ENCODE measurements at places on chromosomes 12 and 14.

- no peak for DNase-seq
Measured at GRCh38 chr14:55382483-55382882, 29.1 kb downstream of the ATG14 start.

GRCh38 chr12:28222081-28222700 is 31.9 kb downstream of the CCDC91 start:
- no peak for DNase-seq

DNA sequence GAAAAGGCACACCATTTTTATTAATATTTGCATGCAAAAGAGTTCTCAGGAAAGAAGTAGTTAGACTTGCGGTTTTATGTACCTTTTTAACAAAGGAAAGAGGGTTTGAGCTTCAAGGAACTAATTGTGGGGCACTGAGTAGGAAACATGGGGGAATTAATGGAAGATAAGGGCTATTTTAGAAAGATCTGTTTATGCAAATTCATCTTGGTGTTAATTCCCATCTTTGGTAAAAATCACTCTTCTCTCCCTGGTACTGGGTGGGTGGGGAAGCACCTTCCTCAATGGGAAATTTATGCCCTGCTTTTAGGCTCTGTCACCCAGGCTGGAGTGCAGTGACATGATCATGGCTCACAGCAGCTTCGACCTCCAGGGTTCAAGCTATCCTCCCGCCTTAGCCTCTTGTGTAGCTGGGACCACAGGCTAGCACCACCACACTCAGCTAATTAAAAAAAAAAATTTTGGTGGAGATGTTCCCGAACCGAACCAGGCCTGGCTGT is 30.1 kb upstream of the RESF1 start:
- DNase-seq, result no peak

- no peak for DNase-seq
Measured at GRCh38 chr12:83015390-83016217, 328.9 kb downstream of the TMTC2 start.

GRCh38 chr12:10455766-10456165 is 2.6 kb upstream of the KLRC1 start:
- no peak for DNase-seq

GRCh38 chr12:50778663-50779590 is 15.0 kb downstream of the ATF1 start:
- no peak for DNase-seq

DNA sequence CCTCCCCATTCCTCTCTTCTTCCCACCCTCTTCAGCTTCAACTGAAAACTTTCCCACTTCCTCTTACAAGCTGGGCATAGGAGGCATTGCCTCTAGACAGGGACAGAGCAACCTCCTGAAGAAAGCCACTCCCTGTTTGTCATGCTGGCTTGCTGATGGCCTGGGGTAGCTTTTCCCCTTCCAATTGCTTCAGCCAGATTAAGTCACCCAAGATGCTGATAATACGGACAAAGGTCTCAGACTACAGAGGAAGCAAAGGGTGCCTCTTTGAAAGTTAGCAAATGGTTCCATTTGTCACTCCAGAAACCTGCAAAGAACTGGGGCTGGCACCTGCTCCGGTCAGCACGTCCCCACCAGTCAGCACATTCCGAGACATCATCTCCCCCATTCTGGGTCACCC is 6.0 kb downstream of the KRT2 start:
- DNase-seq, result no peak

- no peak for DNase-seq
Measured at GRCh38 chr14:40447017-40447416, 1014.8 kb upstream of the FBXO33 start.

DNA sequence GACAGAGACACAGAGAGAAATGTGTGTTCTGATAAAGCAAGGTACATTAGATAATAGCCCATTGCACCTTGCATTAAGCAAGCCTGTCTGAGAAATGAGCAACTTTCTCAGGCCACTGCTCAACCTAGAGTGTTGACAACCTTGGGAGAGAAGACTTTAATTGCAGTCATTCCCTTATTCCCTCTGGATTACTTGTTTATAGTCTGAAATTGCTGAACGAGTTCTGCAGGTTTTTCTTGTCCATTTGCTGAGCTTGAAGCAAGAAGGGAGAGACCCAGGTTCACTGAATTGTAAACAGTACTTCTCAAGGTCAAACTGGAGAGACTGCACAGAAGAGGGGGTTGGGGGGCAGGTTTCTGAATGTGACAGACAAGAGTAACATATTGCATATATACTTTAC is 159.4 kb upstream of the PLEKHG7 start:
- no peak for DNase-seq

DNA sequence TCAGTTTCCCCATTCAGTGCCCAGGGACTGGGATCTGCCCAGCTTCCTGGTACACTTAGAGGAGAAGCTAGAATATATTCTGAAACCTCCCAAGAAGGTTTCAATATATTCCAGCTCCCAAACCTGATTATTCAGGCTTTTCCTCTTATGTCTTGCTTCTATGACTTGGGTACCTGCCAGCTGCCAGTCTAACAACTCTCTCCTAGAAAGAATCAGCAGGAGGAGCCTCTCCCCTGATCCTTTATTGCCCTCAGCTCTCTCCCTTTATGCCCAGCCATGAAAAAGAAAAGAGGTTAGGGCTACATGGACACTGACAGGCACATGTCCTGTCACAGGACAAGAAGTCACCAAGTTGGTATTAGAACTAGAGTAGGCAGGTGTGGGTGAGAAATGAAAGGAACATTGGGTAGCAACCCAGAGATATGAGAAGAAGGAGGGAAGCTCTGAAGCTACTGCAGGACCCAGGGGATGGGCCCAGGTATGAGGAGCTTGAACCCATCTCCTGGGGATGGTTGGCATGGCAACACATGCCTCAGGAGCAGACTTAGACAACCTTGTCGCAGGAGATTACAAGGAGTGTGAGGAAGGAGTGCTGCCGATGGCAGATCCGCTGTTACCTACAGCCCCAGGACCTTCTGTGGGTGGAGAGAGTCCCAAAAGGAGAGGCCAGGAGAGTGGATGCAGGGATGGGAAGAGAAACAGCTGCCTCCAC is 2.0 kb upstream of the CACNB3 start:
- no peak for DNase-seq

GRCh38 chr14:59360923-59361794 is 104.0 kb downstream of the GPR135 start:
- no peak for DNase-seq

- DNase-seq, result no peak
Measured at GRCh38 chr14:30940886-30941285, 66.5 kb downstream of the COCH start.

DNA sequence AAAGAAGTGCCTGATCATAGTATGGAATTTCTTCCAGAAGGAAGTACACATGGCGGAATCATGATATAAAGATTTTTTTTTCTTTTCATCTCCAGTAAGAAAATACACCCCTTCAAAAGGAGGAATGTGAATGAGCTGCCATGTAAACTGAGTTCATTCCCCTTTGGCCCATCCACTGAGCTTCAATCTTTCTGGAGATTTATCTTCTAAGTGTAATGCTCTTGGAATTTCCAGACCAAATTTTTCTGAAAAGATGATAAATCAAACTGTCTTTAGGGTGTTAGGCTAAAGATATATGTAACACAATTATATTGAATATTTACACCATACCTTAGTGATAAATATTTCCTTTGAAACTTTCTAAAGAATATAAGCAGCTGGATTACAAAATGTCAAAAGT is 5.2 kb downstream of the DCN start:
- DNase-seq, result no peak

DNA sequence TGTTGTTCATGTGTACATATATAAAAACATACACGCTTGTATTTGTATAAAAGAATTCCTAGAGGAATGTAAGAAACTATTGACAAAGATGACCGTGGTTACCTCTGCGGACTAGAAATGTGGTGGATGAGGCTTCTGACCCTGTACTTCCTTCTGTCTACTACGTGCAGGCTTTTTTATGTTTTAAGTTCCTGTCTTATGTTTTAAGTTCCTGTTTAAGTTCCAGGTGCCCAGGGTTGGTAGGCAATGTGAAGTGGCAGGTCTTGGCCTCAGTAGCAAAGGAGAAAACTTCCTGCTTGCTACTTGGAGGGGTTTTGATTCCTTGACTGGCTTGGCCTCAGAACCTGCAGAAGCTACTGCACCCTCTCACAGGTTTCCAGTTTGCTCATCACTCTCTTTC is 11.6 kb downstream of the POMT2 start:
- DNase-seq, result no peak

- DNase-seq, result no peak
Measured at GRCh38 chr12:80807640-80808288, 91.1 kb downstream of the MYF5 start.

- no peak for DNase-seq
Measured at GRCh38 chr12:68397566-68398158, 65.5 kb upstream of the MDM1 start.

DNA sequence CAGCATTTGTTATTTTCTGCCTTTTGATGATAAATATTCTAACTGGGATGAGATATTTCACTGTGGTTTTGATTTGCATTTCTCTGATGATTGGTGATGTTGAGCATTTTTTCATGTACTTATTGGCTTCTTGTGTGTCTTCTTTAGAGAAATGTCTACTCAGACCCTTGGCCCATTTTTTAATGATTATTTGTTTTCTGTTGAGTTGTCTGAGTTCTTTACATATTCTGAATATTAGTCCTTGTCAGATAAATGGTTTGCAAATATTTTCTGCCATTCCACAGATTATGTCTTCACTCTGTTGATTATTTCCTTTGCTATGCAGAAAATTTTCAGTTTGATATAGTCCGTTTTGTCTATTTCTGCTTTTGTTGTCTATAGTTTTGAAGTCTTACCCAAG is 317.0 kb downstream of the CEP128 start:
- no peak for DNase-seq

- DNase-seq, result no peak
Measured at GRCh38 chr14:101888182-101888581, 76.2 kb upstream of the DYNC1H1 start.

DNA sequence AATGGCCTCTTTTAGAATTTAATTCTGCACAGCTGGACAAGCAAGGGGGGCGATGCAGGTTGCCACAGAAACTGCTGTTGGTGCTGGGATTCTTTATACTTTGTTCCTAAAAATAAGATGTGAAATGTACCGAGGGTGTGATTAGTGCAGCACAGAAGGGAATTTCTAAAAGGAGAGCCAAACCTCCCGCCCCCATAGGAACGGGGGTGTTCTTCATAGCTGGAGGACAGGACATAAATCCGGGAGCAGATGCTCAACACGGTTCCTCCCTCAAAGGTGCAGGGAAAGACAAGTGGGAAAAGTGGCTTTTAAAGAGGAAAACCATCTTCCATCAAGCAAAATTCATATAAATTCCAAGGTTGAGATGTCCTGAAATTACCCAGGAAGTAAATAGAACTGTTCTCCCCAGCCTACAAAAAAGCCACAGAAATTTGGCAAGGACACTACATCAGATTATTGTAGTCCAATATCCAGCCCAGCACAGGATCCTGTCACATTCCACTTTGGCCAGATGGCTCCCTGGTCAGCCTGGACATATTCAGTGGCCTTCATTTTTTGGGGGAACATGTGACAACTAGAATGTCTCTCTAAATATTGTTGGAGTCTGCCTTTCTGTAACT is 51.4 kb upstream of the TMX1 start:
- DNase-seq, result no peak

DNA sequence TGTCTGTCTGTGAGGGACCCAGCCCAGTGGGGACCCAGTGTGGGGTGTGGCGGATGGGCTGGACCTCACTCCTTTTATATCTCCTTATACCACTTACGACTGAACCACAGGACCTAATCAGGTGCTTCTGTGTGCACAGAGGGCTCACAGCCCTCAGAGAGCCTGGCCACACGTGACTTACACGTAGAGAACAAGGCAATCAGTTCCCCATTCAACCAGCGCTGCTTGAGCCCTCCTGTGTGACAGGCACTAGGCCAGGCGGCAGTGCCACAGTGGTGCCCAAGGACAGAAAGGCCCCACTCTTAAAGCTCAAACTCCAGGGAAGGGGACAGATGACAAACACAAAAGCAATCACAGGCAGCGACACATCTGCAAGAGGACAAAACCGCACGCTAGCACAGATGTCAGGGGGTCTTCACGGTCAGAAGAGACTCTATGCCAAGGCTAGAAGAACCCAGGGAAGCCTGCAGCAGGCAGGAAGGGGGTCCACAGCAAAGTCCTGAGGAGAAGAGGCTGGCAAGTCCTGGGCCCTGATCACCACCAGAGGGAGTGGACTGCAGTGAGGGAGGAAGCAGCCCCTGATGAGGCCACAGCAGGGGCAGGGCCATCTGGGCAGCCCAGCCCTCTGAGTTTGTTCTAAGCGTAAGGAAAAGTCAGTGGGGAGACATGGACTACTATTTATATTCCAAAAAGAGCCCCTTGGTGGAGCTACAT is 39.3 kb downstream of the SETD3 start:
- DNase-seq, result no peak

DNA sequence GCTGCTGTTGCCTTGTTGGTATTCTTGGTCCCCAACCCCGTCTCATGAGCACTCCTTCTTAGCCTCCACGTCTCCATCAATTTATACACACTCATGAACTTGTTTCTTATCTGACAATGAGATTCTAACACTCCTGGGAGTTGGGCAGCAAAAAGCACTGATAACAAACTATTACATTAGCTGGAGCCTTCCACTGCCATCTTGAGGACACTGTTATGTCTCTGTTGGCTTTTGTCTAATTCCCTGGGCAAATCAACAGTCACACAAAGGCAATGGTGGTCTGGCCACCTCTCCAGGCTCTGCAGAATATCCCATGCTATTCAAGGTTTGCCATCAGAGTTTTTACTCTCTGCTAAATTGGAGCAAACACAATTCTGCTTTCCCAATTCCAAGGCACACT is 117.8 kb upstream of the COCH start:
- DNase-seq, result no peak

DNA sequence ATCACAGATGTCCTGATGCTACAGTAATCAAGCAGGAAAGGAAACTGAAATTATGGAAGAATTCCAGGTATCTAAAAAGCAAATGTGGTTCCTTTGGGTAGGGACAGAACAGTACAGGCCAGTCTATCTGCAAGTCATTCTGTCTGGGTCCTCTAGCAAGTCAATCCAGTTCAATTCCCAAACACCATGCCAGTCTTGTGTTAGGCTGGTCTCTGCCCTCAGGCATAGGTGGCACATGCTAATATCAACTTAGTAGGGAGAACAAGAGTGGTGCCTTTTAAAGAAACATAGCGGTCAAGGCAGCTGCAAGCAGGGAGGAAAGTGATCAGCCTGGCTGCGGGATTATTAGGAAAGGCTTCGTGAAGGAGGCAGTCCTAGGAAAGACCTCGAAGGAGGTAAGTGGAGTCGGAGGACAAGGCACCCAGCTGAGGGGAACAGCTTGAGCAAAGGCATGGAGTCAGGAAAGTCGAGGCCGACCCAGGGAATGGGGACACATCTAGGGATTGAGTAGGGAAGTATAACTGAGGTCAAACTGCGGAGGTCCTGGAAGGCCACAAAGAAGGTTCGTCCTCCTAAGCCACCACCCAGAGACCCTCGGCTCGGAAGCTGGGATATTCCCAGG is 3.8 kb upstream of the PLEKHG6 start:
- DNase-seq, result no peak

DNA sequence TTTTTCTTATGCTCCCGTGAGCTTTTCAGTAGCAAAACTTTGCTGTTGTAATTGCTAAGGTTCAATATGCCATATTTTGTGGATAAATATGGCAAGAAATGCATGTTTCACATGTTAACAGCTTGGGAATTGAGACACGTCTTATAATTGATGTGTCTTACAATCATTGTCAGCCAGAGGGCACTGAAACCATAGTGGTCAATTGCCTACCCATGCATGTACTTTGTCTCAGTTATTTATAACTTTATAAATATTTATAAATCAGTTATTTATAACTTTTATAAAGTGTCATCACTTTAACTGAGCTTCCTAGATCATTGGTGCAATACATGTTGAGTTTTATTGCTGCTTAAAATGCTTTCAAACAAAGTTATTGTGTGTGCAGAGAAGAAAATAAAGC is 82.0 kb downstream of the CATSPERB start:
- peak; percentile 8 for DNase-seq
